Tibial artery (tissue), 4 donors: ENCODE measurements at places on chromosomes 11 and 22.

- DNase-seq = peak; percentile 39
Measured at GRCh38 chr11:128246810-128247594, 340.4 kb downstream of the ETS1 start.

DNA sequence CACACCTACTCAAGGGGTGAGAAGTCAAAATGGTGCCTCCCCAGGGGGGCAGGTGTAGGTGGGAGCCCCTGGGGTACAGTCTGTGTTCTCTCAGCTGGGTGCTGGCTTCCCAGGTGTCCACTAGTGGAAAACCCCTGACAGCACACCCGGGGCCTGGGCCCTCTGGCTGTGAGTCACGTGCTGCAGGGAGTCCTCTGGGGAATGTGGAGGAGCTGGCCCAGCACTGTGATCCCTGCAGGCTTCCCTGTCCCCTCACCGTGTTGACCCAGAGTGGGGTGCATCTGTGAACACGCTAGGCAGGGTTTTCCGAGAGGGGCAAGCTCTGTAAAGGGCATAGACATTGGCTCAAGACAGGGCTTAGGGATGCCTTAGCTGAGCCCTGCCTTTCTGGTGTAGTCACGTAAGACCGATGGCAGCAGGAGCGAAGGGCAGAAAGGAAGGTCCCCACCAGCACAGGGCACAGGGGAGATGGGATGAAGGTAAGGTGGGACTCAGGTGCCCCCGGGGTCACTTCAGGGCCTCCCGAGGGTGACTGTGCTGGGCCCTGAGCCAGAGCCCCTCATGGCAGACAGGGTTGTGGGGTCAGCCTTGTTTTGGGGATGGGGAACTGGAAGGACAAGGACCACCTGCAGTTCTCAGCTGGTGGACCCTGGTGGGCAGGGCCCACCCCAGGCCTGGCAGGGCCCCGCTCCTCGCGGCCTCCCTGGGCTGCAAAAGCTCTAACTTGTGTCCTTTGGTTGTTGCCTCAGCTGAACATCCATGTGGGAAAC lies 14.1 kb downstream of the DERL3 start:
- DNase-seq = no peak

DNA sequence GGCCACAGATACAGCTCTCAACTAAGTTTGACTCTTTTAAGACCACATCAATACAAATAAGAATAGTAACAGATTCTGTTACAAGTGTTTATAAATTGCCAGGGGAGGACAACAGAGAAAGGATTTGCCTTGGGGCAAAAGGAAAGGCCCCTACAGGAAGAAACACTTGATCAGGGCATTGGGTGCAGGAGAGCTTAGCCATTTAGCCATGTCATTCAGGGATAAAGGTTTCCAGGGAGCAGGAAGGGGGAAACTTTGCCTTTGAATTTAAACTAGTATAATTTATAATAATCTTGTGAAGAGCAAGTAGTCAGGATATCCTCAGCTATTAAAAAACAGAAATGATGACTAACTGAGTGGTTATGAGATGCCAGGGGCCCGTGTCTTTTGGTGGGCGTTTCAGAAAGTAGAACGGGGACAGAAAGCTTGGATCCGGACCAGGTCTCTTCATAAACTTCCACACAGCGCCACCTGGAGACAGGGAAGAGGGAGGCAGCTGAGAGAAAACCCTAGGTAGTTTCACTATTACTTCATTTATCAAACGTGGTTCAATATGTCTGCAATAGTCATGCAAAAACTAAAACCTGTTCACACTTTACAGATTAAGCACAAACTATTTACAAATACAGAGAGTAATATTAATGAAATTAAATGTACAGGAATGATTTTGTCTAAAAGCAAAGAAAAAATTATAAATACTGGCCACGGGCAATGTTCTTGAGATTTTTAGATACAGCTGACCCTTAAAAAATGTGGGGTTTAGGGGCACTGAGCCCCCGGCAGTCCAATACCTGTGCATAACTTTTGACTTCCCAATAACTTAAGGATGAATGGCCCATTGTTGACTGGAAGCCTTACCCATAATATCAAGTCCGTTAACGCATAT lies 11.0 kb upstream of the SLC5A4 start:
- DNase-seq = peak; percentile 66

- DNase-seq = no peak
Measured at GRCh38 chr11:120704256-120704750, 192.8 kb downstream of the GRIK4 start.

DNA sequence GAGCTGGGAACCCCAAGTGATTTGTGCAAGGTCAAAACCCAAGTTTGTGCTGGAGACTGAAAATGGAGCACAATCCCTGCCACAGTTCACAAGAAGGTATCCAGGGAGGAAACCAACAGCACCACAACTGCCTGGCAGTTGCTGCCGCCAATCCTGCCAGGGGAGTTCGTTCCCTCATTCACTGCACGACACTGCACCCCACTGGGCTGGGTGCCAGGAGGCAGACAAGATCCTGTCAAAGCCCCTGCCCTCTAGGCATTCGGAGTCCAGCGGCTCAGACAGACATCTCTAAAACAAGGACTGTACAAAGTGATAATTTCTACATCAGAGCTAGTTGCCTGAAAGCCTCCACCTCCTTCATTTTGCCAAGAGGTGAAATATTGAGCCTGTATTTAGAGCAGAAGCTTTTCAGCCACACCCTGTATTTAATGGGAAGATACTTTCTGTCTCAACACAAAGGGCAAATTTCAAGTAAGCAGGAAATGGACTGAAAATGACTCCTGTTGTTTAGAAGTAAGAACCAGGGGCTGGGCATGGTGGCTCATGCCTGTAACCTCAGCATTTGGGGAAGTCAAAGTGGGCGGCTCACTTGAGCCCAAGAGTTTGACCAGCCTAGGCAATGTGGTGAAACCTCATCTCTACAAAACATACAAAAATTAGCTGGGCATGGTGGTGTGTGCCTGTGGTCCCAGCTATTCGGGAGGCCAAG lies 277.4 kb upstream of the NARS2 start:
- DNase-seq = peak; percentile 44
